Tibial artery (tissue), 4 donors: ENCODE measurements at places on chromosomes 12 and 14.

DNA sequence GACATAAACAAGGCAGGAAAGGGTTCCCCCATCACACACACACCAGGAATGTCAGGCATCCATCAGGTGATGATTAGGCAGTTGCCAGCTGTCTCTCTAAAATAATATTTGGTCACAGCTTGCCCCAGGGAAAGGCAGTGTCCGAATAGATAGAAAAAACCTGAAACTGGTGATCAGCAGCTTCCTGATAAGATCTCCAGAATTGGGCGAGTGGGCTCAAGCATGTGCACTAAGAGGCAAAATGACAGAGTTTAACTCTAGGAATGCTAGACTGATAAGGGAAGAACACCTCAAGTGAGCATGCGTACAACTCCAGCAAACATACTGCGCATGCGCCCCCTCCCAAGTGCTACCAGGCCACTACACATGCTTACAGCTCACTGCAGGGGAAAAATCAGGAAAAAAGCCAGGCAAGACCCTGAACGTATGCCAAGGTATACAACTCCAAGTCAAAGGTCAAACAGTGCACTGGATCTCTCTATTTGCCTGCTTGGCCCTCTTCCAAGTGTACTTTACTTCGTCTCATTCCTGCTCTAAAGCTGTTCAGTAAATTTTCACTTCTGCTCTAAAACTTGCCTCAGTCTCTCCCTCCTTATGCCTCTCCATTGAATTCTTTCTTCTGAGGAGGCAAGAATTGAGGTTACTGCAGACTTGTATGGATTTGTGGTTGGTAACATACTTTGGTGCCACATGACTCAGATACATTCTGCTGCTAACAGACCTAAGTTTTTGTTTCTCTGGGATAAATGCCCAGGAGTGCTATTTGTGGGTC is 73.5 kb upstream of the VASH1 start:
- DNase-seq: no peak

- DNase-seq: no peak
Measured at GRCh38 chr14:60684203-60684602, 34.9 kb upstream of the SIX1 start.

- DNase-seq: no peak
Measured at GRCh38 chr12:1373901-1374735, 220.3 kb downstream of the FBXL14 start.

DNA sequence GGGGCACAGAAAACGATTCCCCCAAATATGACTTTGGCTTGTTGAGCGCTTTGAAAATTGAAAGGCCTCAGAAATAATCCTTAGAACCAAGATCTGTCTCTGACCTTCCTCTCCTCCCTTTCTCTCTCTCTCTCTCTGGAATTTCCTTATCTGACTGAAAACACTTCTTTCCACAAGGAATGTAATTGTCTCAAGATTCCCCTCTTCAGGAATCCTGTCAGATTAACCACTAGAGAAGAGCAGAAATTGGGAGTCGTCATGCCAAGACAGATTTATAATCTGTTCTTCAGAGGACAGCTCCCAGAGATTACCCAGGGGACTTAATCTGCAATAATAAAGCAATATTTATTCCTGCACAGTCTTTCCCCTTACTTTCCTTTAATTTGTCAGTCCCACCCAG is 317.6 kb downstream of the ACSS3 start:
- DNase-seq: no peak

GRCh38 chr14:92698393-92698792 is 50.0 kb downstream of the LGMN start:
- DNase-seq: no peak

GRCh38 chr12:133236556-133236955 is 879 bp upstream of the ANHX start:
- DNase-seq: peak; percentile 13

GRCh38 chr14:24712909-24713308 is 78.9 kb upstream of the GZMB start:
- DNase-seq: no peak

GRCh38 chr14:51337520-51337919 is 97.5 kb downstream of the TMX1 start:
- no peak for DNase-seq

- DNase-seq: no peak
Measured at GRCh38 chr14:92954933-92955332, 32.0 kb downstream of the CHGA start.

GRCh38 chr14:37824939-37825712 is 229.7 kb downstream of the TTC6 start:
- DNase-seq: no peak

DNA sequence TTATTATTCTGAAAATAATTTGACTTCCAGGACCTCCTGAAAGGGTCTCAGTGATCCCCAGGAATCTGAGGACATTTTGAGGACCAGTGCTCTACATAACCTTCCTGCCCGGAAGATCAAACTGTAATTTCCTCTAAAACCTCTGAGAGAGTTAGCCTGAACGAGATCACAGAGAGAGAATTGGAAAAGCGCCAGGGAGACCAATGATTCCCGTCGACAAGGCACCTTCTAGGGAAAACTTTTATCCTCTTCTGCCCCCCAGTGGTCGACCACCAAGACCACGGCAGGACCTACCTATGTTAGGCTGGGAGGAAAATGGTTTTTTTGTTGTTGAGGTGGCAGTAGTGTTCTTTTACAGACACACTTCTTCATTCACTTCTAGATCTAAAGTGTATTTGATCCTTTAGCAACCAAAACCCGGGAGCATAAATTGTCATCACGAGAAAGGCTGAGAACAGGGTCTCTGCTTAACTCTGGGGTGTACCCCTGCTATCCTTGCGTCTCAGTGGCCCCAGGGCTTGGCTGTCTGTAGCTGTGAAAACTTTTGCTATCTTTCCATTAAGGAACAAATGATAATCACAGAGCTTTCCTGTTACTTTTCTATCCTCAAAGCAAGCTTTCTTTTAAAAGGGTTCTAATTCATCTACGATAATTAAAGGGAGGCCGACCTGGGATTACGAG is 62.9 kb upstream of the NID2 start:
- peak; percentile 55 for DNase-seq

DNA sequence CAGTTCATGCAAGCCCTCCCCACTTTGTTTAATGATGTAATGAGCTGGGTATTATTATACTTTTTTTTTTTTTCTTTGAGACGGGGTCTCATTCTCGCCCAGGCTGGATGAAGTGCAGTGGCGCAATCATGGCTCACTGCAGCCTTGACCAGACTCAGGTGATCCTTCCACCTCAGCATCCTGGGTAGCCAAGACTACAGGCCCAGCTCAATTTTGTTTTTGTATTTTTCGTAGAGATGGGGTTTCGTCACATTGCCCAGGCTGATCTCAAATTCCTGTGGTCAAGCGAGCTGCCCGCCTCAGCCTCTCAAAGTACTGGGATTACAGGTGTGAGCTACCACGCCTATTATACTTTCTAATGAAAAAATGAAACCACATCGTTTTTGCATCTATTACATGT is 4.5 kb upstream of the DCAF11 start:
- DNase-seq: no peak

DNA sequence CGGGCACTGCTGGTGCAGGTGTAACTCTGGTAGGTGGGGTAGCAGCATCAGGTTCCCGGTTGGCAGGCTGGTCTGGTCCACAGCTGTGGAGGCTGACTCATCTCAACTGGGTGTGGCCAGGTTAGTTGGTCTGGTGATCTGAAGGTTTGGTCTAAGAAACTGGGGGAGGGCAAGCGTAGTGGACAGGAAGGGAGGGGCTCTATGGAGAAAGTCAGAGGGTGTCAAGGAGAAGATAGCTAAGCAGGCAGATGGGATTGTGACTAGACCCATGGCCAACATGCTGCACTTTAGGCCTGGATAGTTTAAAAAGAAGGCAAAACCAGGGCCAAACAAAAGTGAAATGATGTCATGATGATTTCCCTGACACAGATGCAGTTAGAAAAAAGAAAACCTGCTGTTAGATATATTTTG is 7.9 kb downstream of the TRIM9 start:
- DNase-seq: no peak

- peak; percentile 91 for DNase-seq
Measured at GRCh38 chr14:103538291-103539055, 9.5 kb downstream of the TRMT61A start.

GRCh38 chr12:122752464-122753318 is at the start of gene DENR:
TSS of gene DENR (plus strand) at chr12:122752824. CDS start at chr12:122753702, 878 bp downstream.
- DNase-seq: peak; percentile 99

GRCh38 chr14:73567951-73568885 is 795 bp upstream of the ACOT2 start:
- no peak for DNase-seq

- no peak for DNase-seq
Measured at GRCh38 chr12:120951-121350, 54.4 kb downstream of the IQSEC3 start.

GRCh38 chr12:45732250-45732649 is 2.7 kb downstream of the ARID2 start:
- DNase-seq: no peak
